ENCODE measurements at places on chromosomes 12 and 14.
A peak's percentile ranks its signal among the peaks of the same experiment; 100 is the strongest.

DNA sequence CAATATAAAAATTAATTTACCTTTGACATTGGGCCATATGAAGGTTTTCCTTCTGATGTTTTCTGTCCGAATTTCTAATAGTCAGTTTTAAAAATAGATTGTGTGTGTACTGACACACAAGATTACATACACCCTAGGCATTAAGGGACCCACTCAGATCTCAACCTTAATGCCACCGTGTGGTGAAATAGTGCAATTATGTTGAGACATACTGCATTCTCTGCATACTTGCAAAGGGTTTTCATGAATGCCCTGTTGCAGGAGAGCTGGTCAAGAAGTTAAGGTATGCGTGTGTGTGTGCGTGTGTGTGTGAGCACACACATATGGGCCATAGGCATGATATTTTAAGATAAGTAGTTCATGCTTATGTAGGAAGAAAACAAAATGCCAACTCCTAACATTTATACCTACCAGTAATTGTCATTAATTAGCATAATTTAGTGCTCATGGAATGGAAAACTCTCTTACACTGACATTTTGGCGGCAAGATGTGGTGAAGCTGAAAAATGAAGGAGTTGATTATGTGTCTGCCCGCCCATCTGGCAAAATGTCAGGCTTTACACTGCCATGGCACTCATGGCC lies 58.8 kb downstream of the PIK3C2G start:
- ATAC-seq = no peak

- no peak for ATAC-seq
Measured at GRCh38 chr12:23585156-23585781, 364.2 kb downstream of the SOX5 start.

DNA sequence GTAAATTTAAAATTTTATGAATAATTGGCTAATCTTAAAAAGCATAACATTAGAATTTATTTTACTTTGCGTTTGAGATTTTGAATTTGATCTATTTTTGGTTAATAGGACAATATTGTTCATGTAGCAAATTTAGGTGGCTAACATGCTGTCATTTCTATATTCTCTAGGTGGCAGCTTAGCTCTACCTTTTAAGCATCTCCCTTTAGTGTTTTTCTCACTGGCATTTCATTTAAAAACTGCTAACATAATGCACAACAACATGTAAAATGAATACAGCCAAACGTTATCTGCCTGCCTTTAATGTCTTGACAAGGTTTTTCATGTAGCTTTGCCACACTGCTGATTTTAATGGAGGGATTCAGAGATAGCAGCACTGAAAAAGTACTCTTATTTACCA lies 272.4 kb upstream of the FBXO33 start:
- ATAC-seq = no peak

- no peak for ATAC-seq
Measured at GRCh38 chr14:104734601-104734990, 10.6 kb downstream of the ADSS1 start.

- ATAC-seq = no peak
Measured at GRCh38 chr12:59742841-59743240, 147.0 kb downstream of the SLC16A7 start.

- peak; percentile 75 for ATAC-seq
Measured at GRCh38 chr14:95523051-95523814, 6.8 kb upstream of the SYNE3 start.

DNA sequence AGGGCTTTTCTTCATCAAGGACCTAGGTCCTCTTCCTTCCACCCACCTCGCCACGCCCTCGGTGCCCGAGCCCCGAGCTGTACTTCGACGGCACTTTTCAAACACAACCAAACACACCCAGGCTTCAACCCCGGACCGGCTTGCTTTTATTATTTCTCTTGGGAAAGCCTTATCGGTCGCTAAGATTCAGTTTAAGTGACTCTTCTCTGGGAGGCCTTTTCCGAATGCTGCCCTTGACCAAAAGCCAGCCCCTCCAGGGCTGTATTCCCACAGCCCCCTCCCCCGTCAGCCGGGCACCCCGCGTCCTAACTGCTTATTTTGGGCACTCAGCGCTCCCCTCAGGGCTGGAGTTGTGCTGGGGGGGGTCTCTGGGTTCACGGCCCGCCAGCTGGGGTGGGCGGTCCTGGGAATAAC lies 644 bp upstream of the PPP4R4 start:
- ATAC-seq = no peak

- ATAC-seq = no peak
Measured at GRCh38 chr12:107164392-107164791, 71.0 kb upstream of the CRY1 start.

- ATAC-seq = peak; percentile 69
Measured at GRCh38 chr14:75226755-75227544, 50.5 kb upstream of the TMED10 start.

DNA sequence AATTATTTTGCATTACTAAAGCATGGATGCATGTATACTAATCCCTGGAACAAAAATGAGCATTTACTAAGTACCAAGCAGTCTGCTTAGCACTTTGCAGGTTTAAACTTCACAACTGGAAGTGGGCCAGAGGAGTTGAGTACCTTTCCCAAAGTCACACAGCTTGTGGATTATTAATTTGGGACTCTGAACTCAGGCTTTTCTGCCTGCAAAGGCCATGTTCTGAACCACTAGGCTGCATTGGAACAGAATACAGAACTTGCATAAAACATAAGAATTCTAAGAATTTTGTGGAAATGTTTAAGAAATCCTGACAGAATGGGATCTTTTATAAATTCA lies 132.9 kb upstream of the AMIGO2 start:
- no peak for ATAC-seq

DNA sequence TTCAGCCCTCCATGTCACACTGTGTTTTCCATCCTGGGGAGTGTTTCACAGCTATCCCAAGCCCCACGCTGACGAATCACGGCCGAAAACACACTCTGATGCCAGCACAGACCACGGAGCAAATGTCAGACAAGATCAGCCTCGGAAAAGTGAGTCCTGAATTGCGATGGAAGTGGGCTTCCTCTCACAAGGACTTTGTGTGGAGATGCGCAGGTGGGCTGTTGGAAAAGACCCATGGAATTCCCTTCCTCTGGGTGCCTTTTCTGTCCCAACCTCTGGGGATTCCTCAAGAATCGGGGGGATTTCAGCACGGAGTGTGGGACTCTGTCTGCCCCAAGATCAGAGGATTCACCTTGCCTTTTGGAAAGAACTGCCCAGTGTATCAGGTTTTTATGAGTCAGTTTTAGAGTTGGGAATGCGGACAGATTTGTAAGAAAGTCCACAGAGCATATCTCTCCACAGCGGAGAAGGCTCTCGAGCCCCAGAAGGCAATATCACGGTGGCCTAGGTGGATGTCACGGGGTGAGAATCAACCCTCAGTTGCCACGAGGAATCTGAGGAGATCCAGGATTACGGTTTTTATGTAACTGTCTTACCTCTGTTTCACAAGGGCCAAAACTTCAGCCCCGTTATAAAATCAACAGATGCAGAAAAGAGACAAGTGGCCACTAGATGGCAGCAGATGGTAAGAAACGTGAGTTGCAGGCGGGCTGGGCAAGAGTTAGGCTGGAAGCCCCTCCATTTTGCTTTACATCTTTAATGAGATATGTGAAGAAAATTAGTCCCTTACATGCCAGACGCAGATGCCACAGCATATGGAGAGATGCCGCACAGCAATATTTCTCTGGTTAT lies 201.9 kb downstream of the DAD1 start:
- ATAC-seq = no peak

DNA sequence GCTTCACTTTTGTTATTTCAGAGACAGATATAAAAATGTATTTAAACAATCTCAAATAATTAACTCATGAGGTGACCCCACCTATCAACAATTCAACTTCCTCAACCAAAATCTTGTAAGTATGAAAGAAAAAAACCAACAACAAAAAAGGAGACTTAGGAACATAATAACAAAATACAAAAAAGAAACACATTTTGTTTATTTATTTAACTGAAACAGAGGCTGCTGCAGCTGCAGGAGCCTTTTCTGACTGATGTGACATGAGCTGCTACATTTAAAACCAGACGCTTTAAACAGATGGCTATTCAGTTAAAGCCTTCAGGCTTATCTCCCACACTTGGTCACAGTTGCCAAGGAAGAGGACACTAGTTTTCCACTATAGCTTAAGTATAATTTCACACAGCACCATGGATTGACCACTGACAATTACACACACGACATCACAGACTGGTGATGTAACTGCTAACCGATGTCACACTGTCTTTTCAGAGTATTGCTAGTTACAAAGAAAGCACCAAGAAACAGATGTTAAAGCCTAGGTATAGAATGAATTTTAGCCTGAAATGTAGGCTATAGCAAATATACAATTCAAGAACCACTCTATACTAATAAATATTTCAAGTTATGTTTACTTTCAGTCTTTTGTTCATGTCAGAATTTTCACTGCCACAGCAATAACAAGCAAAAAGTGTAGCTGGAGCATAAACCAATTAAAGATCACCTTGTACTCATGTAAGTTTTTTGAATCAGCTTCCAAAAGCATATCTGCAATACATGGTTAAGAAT lies 113.0 kb downstream of the MED13L start:
- ATAC-seq = no peak

GRCh38 chr12:26017484-26018211 lies 59.2 kb downstream of the RASSF8 start:
- no peak for ATAC-seq

- no peak for ATAC-seq
Measured at GRCh38 chr14:33676135-33676566, 274.7 kb downstream of the EGLN3 start.

DNA sequence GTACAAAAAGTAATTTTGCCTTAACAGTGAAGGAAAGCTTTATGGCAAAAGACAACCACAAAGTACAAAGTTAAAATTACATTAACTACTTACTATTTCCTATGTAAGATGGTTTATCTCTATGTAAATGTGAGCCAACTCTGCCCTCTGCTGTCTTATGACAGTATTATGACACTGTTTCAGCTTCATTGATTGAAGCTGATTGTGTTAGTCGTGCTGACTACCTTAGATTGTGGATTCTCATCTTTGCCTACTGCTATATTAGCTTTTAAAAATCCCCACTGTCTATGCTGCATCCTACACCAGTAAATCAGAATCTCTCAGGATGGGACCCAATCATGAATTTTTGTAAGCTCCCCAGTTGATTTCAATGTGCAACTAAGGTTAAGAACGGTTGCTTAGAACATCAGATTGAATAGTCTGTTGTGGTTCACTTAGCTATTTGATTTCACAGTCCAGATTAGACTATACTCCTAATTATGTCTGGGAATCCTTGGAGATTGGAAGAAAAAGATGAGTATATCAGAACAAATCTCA lies 12.2 kb upstream of the SPTB start:
- peak; percentile 79 for ATAC-seq

DNA sequence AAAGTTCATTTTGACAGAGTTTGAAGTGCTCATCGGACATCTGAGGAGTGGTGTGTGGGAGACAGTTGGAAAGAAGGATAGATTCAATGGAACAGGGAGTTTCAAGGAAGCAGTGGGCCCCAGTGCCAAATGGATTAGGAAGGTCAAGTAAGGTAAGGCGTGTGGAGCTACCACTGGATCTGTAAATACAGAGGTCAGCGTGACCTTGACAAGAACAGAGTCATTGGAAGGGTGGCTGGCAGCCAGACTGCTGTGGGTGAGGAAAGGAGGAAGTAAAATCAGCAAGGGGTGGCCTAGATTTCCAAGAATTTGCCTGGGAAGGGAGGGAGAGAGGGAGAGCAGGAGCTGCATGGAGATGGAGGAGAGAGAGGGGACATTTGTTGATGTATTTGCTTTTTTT lies 68.2 kb upstream of the IGF1 start:
- no peak for ATAC-seq

- no peak for ATAC-seq
Measured at GRCh38 chr12:44217146-44217883, 381.4 kb downstream of the TMEM117 start.

- no peak for ATAC-seq
Measured at GRCh38 chr14:60125918-60126317, 34.2 kb downstream of the PCNX4 start.

GRCh38 chr14:63642656-63643382 lies 1.1 kb upstream of the WDR89 start:
- ATAC-seq = no peak

- no peak for ATAC-seq
Measured at GRCh38 chr14:40004871-40005500, 572.8 kb upstream of the FBXO33 start.

- ATAC-seq = no peak
Measured at GRCh38 chr14:72763892-72764291, 130.0 kb downstream of the DPF3 start.

DNA sequence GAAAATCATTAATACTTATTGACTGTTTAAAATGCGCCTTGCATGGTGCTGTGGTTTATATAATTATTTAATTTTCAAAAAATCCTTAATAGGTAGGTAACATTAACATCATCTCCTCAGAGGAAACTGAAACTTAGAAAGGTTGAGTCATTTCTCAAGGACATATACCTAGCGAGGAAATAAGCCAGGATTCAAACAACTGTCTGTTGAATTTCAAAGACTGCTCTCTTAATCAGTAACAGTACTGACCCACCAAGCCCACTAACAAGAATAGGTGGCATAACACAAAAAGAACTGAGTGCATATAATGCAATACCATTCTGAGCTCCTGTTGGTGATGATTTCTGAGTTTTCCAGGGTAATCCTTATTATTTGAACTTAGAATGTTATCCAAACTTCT lies 174.3 kb downstream of the SOX5 start:
- no peak for ATAC-seq

DNA sequence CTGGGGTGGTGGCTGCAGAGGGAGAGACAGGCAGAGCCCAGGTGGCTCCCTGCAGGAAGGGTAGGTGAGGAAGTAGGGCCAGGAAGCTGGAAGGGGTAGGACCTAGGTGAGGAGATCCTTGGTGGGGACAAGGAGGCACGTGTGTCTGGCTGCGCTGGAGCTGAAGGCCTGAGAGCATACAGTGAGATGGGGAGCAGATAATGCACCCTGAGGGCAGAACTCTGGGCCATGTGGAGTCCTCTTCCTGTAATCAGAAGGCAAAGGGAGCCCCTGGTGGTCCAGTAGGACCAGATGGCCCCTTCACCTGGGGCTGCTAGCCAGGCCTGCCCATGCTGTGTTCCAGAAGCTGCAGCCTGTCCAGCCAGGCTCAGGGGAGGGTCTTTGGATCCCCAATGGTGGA lies 15.3 kb upstream of the KRT80 start:
- no peak for ATAC-seq

- no peak for ATAC-seq
Measured at GRCh38 chr14:54547583-54547982, 19.3 kb upstream of the SAMD4A start.

- ATAC-seq = no peak
Measured at GRCh38 chr12:49294086-49294803, 702 bp upstream of the PRPH start.

GRCh38 chr14:95666450-95666849 lies 19.8 kb upstream of the TCL1B start:
- no peak for ATAC-seq

DNA sequence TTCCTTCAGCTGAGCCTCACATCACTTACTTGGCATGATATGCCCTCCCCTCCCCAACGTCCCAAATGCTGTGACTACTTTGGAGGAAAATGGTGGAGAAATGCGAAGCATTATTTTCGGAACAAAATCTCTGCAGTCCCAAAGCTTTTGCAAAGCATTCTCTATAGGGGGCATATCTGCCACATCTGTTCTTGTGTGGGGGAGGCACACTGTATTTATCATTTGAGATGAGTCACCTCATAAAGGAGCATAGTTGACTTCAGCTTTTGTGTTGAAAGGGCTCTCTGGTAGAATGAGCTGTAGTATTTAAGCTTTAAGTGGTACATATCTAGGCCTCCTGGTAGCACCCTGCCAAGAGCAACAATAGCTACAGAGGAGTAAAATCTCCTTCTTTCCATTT lies 447.5 kb downstream of the ADAMTS20 start:
- ATAC-seq = no peak

All from activated CD4-positive, CD25-positive, alpha-beta regulatory T cell treated with anti-CD3 and anti-CD28 coated beads, Interleukin-2, amount 50 U/mL, for 24 hours (primary cell).